Ovary (tissue), 10 donors: ENCODE measurements at places on chromosomes 5 and 9.

- no peak for DNase-seq
These were observed 172.6 kb downstream of the SH3GL2 start for GRCh38 chr9:17751486-17751885.

- DNase-seq, result no peak
These were observed 4.9 kb upstream of the GAPT start for GRCh38 chr5:58486290-58486689.

DNA sequence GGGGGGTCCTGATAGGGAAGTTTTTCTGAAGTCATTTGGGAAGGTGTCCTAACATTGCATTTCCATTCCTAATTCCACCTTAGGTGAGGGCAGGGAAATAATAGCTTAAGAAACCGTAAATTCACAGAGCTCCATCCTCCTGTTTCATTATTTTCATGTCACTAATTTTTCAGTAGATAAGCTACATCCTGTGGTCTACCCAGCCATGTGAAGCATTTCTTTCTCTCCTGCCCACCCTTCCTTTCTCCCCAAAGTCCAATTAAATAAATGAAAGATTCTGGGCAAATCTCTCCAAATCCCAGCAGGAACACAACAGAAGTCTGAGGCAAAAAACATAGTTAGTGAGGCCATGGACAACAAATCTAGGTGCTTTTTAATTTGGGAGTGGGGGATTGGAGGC, 95.1 kb upstream of the ERBIN start:
- no peak for DNase-seq

GRCh38 chr9:121452085-121452484, 47.6 kb downstream of the GGTA1 start:
- no peak for DNase-seq

DNA sequence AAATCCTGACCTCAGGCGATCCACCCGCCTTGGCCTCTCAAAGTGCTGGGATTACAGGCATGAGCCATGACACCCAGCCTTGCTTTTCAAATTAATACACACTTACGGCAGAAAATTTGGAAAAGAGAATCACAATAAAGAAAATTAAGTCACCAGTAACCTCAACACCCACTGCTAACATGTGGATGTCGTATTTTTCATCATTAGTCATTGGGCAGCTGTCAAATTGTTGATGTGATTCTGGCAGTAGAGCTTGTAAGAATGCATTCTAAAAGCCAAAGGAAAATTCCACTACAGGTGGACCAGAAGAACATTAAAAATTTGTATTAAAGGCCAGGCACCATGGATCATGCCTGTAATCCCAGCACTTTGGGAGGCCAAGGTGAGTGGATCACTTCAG, 237.3 kb upstream of the TUT7 start:
- no peak for DNase-seq

DNA sequence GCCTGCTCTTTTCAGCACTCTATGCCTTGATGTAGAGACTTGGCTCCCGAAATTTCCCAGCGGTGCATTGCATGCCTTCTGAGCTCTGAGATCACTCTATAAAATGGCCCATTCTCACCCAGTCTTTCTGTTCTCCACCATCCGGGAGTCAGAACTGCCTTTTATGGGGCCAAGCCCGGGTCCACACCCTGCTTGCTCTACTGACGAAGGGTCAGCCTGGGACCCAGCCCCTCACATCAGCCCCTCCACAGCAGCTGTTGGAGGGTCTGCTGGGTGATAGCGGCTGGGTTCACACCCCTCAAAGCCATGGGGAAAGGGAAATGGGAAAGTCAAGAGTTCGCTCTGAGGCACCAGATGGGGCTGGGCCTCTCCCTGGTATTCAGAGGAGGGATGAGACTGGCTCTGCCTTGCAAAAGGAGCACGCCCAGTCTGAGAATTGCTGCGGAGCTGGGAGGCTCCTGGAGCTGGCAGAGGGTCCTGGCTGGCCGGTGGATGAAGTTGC, 66.0 kb upstream of the ORM1 start:
- no peak for DNase-seq

- DNase-seq, result no peak
These were observed 301.6 kb downstream of the NR3C1 start for GRCh38 chr5:143101725-143102386.

DNA sequence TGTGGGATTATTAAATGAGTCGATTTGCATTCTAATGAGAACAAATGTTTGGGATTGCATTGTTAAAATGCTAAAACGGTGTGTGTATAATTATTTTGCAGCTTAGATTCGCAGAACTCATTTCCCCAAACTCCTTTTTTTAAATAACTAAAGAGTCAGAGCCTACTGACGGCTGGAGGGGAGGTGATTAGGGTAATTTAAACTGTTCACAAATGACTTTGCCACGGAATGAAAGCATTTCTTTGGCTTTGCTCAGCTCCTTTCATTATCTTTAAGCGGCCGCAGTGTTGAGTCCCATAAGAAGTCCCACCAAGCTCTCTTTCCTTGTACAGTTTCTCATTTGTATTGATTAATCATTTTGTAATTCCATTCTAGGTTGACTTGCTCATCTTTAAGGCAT, 1632.8 kb downstream of the MAT2B start:
- DNase-seq, result no peak

DNA sequence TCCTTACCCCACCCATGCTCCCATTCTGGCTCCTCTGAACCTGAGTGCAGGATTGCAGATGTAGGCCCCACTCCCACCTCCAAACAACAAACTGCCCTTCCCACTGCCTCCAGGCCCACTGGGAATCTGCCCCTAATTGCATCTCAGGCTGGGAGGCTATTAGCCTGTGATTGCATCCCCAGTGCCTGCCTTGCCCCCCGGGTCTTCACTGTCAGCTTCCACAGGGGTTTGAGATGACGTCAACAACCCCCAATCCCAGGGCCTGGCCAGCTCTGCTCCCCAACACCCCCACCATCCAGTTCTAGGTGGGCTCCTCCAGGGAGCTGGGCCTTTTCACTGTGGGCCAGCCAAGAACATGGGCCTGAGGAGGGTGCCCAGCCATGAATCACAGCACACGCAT, 91.5 kb downstream of the PCDH1 start:
- DNase-seq, result no peak

- peak; percentile 73 for DNase-seq
These were observed 9.6 kb downstream of the PCYOX1L start for GRCh38 chr5:149367249-149367971.

- no peak for DNase-seq
These were observed 73.4 kb upstream of the BOD1 start for GRCh38 chr5:173689737-173690360.

GRCh38 chr5:127587246-127587917, 61.5 kb upstream of the CTXN3 start:
- DNase-seq, result no peak

- DNase-seq, result no peak
These were observed 199.5 kb downstream of the CACNA1B start for GRCh38 chr9:138077126-138077525.

DNA sequence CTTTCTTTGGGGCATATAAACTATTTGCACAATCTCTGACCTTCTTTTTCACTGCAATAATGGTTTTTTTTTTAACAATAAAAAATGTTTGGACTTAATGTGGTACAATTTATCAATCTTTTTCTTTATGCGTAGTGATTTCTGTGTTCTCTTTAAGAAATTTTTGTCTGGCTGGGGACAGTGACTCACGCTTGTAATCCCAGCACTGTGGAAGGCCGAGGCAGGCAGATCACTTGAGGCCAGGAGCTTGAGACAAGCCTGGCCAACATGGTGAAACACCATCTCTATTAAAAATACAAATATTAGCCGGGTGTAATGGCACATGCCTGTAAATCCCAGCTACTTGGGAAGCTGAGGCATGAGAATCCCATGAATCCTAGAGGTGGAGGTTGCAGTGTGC, 72.3 kb downstream of the STK32A start:
- no peak for DNase-seq

- DNase-seq, result no peak
These were observed 195.0 kb downstream of the PDE4D start for GRCh38 chr5:59698207-59699178.

DNA sequence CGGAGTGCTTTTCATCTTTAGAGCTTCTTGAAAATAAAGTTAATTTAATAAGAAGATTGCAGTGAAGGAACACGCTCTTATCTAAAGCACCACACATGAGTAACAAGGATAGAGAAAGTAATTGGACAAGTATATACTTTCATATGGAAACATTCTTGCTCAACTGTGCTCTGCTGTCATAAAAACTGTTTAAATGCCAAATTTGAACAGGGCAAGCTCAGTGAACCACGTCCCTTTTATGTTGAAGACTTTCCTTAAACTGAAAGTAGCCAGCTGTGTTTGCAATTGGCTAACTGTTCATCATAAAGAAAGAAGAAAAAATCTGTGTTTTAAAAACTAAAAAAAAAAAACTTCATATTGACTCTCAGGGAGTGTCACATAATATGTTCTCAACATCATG, 1610.7 kb upstream of the C9orf72 start:
- no peak for DNase-seq

DNA sequence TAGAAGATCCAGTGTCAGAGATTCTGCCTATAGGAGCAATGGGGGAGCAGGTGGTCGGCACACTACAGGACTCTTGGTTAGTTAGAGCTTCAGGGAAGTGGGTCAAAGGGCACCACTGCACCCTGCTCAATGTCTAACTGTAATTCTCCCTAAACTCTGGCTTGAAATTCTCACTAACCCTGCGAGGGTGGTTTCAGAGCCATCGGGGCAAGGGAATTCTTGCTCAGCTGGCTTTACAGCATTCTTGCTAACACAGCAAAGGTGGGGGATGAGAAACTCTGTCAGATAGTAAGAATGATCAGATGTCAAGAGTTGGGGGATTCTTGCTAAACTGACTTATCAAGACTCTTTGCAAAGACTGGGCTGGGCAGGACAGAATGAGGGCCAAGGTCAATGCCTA, 4.7 kb upstream of the ZNF354C start:
- no peak for DNase-seq

DNA sequence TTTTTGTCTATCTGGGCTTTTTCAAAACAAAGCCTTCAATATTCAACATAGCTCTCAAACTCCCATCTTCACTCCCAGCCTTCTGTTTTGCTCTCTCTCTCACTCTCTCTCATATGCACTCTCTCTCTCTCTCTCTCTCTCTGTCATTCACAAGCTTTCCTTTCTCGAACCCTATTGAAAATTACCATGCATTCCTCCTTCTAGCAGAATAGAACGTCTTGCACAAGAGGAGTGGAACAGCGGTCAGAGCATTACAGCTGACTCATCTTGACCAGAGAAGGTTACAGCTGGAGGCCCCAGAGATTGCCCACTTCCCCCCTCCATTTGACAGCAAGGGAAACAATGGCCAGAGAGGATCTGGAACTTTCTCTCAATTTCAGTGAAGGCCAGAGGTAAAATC, 51.0 kb upstream of the LIFR start:
- no peak for DNase-seq

- no peak for DNase-seq
These were observed 182.0 kb upstream of the MOCS2 start for GRCh38 chr5:53291528-53291927.

- no peak for DNase-seq
These were observed 311.9 kb upstream of the ANKH start for GRCh38 chr5:15183520-15183919.

GRCh38 chr9:35686222-35687203, 3.2 kb downstream of the TPM2 start:
- no peak for DNase-seq

DNA sequence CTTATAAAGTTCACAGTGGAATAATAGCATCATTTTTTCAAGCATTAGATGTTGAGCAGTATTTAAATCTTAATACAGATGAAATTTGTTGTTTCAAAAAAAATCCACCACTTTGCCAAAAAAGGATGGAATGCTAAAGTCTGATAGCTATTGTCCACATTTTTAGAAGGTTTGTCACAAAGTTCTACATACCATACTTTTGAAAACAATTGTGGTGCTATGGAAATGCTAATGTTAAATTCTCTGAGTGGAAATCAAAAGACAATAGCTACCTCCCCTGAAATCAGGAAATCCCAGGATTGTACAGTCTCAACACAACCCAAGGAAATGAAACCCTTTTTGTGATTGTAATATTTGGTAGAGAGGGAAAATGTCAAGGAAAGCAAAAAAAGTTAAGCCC, 19.3 kb upstream of the GRAMD2B start:
- DNase-seq, result no peak

GRCh38 chr5:488744-489688, 35.2 kb downstream of the SLC9A3 start:
- DNase-seq, result no peak

GRCh38 chr5:136040746-136041415, 12.1 kb downstream of the TGFBI start:
- no peak for DNase-seq

DNA sequence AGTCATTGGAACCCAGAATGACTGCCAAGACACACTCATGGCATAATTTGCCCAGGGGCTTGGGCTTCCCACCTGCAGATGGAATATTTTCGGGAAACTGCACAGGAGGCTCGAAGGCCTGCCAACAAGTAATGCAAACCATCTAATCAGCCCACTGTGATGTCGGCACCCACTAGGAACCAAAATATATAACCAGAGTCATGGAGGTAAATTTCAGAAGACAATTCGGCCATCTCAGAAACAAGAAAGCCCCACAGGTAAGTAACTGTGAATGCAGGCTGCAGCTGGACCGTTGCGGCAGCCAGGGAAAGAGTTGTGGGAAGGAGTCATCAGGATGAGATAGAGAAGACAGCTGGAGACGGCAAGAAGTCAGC, 264.4 kb downstream of the SYK start:
- DNase-seq, result no peak

DNA sequence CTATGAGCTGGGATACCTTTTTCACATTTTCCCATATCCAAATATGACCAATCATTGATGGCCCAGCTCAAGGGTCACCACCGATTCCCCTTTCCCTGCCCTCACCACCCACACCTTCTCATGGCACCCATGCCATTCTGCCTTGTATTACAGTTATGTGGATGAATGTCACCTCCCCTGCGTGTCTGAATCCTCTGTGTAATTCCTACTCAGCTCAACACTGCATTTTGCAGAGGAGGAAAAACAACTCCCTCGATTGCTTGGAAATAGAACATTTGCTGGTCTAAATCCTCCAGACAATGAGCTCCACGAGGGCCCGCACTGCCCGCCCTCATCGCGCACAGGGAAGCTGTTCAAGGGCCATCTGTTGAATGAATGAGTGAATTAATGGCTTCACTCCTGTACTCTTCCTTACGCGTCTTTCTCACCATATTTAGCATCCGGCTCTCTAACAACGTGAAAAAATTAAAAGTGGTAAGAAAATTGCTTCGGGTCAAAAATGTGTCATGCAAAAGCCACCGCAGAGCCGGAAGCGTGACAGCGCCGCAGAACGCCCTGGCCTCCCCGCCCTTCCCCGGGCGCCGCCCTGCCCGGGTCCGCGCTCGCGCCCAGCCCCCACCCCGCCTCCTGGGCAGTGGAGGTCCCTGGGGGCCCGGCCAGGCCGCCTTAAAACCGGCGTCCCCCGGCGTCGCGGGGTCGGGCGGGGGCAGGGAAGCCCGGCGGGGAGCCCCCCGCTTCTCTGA, 704 bp downstream of the SUSD1 start:
- no peak for DNase-seq

DNA sequence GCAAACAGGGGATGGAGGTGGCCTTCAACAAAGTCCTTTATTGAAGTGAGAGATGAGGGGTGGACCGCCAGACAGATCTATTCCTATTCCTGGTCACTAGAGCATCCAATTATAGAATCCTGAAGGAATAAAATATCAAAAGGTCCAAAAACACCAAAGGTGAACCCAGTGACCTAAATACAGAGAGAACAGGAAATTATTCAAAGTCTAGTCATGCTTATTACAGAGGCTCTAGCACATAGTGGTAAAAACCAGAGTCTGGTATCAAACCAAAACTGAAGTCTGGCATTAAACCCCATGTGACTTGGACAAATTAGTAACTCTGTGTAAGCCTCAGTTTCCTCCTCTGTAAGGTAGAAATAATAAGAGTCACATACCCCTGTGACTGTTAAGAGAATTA, 100.5 kb upstream of the SNX2 start:
- no peak for DNase-seq

- no peak for DNase-seq
These were observed 453.6 kb upstream of the TUSC1 start for GRCh38 chr9:26131886-26132285.
